Thyroid gland (tissue), 4 donors: ENCODE measurements at places on chromosomes 12 and 14. TPM values are rescaled to one million over a fixed set of nuclear protein-coding genes. Genes with fewer than 3 reads are reported as not detected.

GRCh38 chr14:96119947-96120346, 80.8 kb downstream of the C14orf132 start:
- no peaks in the 10 kb centered on the region for H3K36me3 ChIP-seq
- DNase-seq: no peak
- no peak overlapping the region for H3K27ac ChIP-seq
- H3K4me3 ChIP-seq: no peak overlapping the region
- no peaks in the 10 kb centered on the region for H3K27me3 ChIP-seq

DNA sequence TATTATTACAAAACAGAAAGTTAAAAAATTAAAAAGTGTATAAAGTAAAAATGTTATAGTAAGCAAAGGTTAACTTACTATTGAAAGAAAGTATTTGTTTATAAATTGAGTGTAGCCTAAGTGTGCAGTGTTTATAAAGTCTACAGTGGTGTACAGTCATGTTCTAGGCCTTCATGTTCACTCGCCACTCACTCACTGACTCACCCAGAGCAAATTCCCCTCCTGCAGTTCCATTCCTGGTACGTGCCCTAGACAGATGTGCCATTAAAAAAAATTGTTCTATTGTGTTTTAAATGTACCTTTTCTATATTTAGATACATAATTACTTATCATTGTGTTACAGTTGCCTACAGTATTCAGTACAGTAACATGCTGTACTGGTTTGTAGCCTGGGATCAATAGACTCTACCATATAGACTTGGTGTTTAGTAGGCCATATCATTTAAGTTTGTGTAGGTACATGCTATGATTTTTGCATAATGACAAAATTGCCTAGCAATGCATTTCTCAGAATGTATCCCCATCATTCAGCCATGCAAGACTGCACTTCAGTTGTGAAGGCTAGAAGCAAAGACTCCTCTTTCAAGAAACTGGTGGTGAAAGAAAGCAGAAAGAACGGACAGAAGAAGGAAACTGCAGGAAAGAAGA, 100.6 kb downstream of the DACT1 start:
- no peak for DNase-seq
- H3K27ac ChIP-seq: no peak overlapping the region
- no peaks in the 10 kb centered on the region for H3K27me3 ChIP-seq
- no peak overlapping the region for H3K4me3 ChIP-seq
- no peaks in the 10 kb centered on the region for H3K36me3 ChIP-seq
- peaks cover 14% of the 10 kb centered on the region for H3K4me1 ChIP-seq

- H3K36me3 ChIP-seq: no peaks in the 10 kb centered on the region
- H3K4me1 ChIP-seq: no peaks in the 10 kb centered on the region
- H3K27ac ChIP-seq: no peak overlapping the region
- no peak overlapping the region for H3K4me3 ChIP-seq
- H3K27me3 ChIP-seq: no peaks in the 10 kb centered on the region
Observed at GRCh38 chr12:51942056-51942455, 9.4 kb upstream of the ACVR1B start.

DNA sequence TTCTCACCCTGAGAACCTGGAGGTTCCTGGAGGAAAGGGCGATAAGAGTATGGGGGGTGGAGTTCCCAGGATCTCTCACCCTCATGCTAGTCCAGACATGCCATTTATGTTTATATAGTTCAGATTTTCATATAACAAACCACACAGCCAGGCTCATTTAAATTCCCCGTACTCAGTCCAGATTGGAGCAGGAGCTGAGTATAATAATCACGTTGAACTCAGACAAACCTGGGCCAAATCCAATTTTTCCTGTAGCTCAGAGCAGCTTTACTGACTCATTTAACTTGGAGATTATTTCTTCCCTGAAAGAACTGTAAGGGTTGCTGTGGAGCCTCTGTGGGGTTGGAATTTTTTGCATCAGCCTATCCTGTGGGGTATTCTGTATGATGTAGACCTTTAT, 660.8 kb downstream of the TMEM121 start:
- no peaks in the 10 kb centered on the region for H3K4me1 ChIP-seq
- DNase-seq: no peak
- no peaks in the 10 kb centered on the region for H3K27me3 ChIP-seq
- H3K4me3 ChIP-seq: no peak overlapping the region
- H3K27ac ChIP-seq: no peak overlapping the region
- no peaks in the 10 kb centered on the region for H3K36me3 ChIP-seq

DNA sequence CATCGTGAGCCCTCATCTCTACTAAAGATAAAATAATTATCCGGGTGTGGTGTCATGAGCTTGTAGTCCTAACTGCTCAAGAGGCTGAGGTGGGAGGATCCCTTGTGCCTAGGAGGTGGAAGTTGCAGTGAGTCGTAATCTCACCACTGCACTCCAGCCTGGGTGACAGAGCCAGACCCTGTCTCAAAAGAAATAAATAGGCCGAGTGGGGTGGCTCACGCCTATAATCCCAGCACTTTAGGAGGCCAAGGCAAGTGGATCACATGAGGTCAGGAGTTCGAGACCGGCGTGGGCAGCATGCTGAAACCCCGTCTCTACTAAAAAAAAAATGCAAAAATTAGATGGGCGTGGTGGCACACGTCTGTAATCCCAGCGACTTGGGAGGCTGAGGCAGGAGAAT, 70.9 kb downstream of the RESF1 start:
- no peak overlapping the region for H3K4me3 ChIP-seq
- no peaks in the 10 kb centered on the region for H3K36me3 ChIP-seq
- H3K27me3 ChIP-seq: no peaks in the 10 kb centered on the region

- DNase-seq: no peak
- H3K27ac ChIP-seq: no peak overlapping the region
- H3K36me3 ChIP-seq: no peaks in the 10 kb centered on the region
- no peak overlapping the region for H3K4me3 ChIP-seq
- H3K27me3 ChIP-seq: no peaks in the 10 kb centered on the region
Observed at GRCh38 chr14:105430042-105430441, 10.4 kb downstream of the MTA1 start.

GRCh38 chr14:95323361-95323760, 3.7 kb upstream of the CLMN start:
- DNase-seq: no peak
- H3K27me3 ChIP-seq: no peaks in the 10 kb centered on the region
- peaks cover 9% of the 10 kb centered on the region for H3K4me1 ChIP-seq
- H3K4me3 ChIP-seq: no peak overlapping the region

- H3K27ac ChIP-seq: no peak overlapping the region
- no peaks in the 10 kb centered on the region for H3K27me3 ChIP-seq
- H3K4me1 ChIP-seq: no peaks in the 10 kb centered on the region
- H3K36me3 ChIP-seq: no peaks in the 10 kb centered on the region
- no peak overlapping the region for H3K4me3 ChIP-seq
Observed at GRCh38 chr12:39792938-39793337, 173.3 kb upstream of the ABCD2 start.

GRCh38 chr14:46300765-46301164, 350.8 kb downstream of the RPL10L start:
- no peak overlapping the region for H3K4me3 ChIP-seq
- H3K4me1 ChIP-seq: no peaks in the 10 kb centered on the region
- H3K27ac ChIP-seq: no peak overlapping the region

DNA sequence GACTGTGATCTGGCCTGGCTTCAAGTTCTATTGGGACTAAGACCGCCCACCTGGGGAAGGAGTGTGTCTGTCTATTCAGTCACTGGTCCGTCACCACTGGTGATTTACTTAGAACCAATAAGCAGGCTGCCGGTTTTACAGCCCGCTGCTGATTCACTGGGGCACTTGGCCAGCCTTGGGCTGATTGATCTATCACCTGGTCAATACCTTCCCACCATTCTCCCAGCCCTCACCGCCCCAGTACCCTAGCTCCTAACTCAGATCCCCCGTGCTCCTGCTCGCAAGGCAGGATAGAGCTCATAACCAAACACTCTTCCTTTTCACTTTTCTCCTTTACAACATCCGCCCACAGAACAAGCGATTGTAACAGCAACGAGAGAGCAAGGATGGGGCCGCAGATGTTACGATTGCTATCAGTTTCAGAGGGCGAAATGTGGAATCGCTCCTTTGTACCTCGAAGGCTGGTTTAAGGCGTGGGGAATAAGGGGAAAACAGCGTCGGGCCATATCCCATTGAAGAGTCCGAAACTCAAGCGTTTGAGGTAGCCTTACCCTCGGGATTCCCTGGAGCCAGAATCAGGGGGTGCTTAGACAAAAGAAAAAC, 672 bp downstream of the RDH11 start:
- peak overlapping the region; percentile 93 for H3K4me3 ChIP-seq
- peaks cover 5% of the 10 kb centered on the region for H3K4me1 ChIP-seq
- no peaks in the 10 kb centered on the region for H3K27me3 ChIP-seq
- peak; percentile 87 for DNase-seq

GRCh38 chr12:98002887-98003493, 512.4 kb upstream of the TMPO start:
- H3K36me3 ChIP-seq: no peaks in the 10 kb centered on the region
- DNase-seq: peak; percentile 70
- no peak overlapping the region for H3K27ac ChIP-seq
- H3K27me3 ChIP-seq: no peaks in the 10 kb centered on the region
- H3K4me1 ChIP-seq: no peaks in the 10 kb centered on the region

DNA sequence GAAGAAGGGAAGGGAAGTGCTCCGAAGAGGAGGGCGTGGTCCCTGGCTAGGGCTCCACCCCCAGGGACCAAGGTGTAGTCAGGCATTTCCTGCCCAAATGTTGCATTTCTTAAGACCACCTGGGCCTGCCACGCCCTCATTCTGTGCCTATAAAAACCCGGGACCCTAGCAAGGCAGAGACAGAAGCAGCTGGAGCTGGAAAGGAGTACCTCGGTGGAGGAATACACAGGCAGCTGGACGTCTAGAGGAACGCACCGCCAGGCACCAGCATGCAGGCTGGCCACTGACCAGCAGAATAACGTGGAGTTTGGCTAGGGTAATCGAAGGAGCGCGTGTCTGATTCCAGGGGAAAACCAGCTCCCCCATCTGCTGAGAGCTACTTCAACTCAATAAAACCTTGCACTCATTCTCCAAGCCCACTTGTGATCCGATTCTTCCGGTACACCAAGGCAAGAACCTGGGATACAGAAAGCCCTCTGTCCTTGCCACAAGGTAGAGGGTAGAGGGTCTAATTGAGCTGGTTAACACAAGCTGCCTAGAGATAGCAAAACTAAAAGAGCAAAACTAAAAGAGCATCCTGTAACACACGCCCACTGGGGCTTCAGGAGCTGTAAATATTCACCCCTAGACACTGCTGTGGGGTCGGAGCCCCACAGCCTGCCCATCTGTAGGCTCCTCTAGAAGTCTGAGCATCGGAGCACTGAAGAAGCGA, 21.0 kb downstream of the CFL2 start:
- peak overlapping the region; percentile 5 for H3K4me3 ChIP-seq
- peak overlapping the region; percentile 20 for H3K27ac ChIP-seq
- H3K4me1 ChIP-seq: no peaks in the 10 kb centered on the region
- no peaks in the 10 kb centered on the region for H3K36me3 ChIP-seq

- H3K36me3 ChIP-seq: no peaks in the 10 kb centered on the region
- no peak overlapping the region for H3K4me3 ChIP-seq
- H3K27me3 ChIP-seq: no peaks in the 10 kb centered on the region
Observed at GRCh38 chr14:106129274-106129673, 602.9 kb downstream of the TMEM121 start.

DNA sequence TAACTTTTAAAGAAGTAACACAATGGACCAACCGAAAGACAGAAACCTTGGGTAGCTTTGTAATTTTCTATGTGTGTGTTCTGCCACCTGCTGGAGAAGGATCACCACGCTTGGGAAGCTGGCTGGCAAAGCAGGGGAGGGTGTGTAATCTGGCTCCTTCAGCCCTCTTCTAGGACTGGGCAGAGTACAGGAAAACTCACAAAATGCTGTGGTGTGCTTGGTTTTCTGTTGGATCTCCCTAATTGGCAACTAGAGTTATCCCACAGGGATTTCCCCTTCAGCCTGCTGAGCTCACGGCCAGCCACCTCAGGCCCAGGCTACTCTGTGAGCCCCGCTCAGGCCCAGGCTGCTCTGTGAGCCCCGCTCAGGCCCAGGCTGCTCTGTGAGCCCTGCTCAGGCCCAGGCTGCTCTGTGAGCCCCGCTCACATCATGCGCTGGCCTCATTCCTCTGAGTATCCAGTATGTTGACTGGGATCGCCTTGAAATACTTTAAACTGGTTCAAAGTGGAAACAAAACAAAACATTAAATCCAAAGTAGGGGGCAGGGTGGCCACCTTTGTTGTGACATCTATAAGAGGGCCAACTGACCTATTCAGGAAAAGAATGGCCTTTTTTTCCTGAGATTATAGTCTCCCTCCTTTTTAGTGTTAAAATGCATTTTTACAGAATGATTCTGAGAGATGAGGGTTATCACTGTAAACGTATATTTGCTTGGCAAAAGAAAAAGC, 52.0 kb upstream of the RNU6-8 start:
- no peaks in the 10 kb centered on the region for H3K27me3 ChIP-seq
- no peaks in the 10 kb centered on the region for H3K36me3 ChIP-seq
- peak overlapping the region; percentile 70 for H3K27ac ChIP-seq
- H3K4me1 ChIP-seq: peaks cover 38% of the 10 kb centered on the region
- H3K4me3 ChIP-seq: no peak overlapping the region

GRCh38 chr12:21276826-21277225, 57.9 kb downstream of the SLCO1A2 start:
- no peaks in the 10 kb centered on the region for H3K4me1 ChIP-seq
- H3K27ac ChIP-seq: no peak overlapping the region
- peak; percentile 54 for DNase-seq
- H3K36me3 ChIP-seq: no peaks in the 10 kb centered on the region

GRCh38 chr14:45181806-45182205, 46.1 kb downstream of the FANCM start:
- no peaks in the 10 kb centered on the region for H3K27me3 ChIP-seq
- no peak overlapping the region for H3K27ac ChIP-seq
- DNase-seq: no peak
- H3K4me3 ChIP-seq: no peak overlapping the region
- H3K4me1 ChIP-seq: no peaks in the 10 kb centered on the region

GRCh38 chr12:57479376-57480115, at the start of gene ARHGAP9:
Gene ARHGAP9 (minus strand): TSS chr12:57479866. CDS start chr12:57479406, 460 bp downstream.
- H3K27ac ChIP-seq: no peak within 1 kb of the TSS
- peaks cover 14% of the 10 kb centered on the region for H3K27me3 ChIP-seq
- H3K4me3 ChIP-seq: no peak within 1 kb of the TSS
- H3K4me1 ChIP-seq: peaks cover 13% of the 10 kb centered on the region

- no peak overlapping the region for H3K4me3 ChIP-seq
- no peak overlapping the region for H3K27ac ChIP-seq
- DNase-seq: no peak
- no peaks in the 10 kb centered on the region for H3K27me3 ChIP-seq
- H3K36me3 ChIP-seq: no peaks in the 10 kb centered on the region
- H3K4me1 ChIP-seq: no peaks in the 10 kb centered on the region
Observed at GRCh38 chr12:61654698-61655097, 605.5 kb upstream of the USP15 start.

GRCh38 chr12:122099856-122100255, 21.3 kb downstream of the MLXIP start:
- H3K27me3 ChIP-seq: no peaks in the 10 kb centered on the region
- H3K36me3 ChIP-seq: no peaks in the 10 kb centered on the region
- no peak overlapping the region for H3K4me3 ChIP-seq
- DNase-seq: no peak

AMIGO2 gene
- total RNA-seq: 3.4 TPM

POTEG gene
- total RNA-seq: not detected

TMPRSS12 gene
- not detected for total RNA-seq

IL26 gene
- not detected for total RNA-seq

SERPINA10 gene
- not detected for total RNA-seq

CLEC14A gene
- 23.4 TPM for total RNA-seq

BBS10 gene
- 11.4 TPM for total RNA-seq

PROX2 gene
- not detected for total RNA-seq

DBX2 gene
- 0.89 TPM for total RNA-seq
